ENCODE measurements at places on chromosomes 16 and 17.
A peak's percentile ranks its signal among the peaks of the same experiment; 100 is the strongest.

- no peak for DNase-seq
Observed at GRCh38 chr16:59042301-59042700, 308.2 kb upstream of the GOT2 start.

DNA sequence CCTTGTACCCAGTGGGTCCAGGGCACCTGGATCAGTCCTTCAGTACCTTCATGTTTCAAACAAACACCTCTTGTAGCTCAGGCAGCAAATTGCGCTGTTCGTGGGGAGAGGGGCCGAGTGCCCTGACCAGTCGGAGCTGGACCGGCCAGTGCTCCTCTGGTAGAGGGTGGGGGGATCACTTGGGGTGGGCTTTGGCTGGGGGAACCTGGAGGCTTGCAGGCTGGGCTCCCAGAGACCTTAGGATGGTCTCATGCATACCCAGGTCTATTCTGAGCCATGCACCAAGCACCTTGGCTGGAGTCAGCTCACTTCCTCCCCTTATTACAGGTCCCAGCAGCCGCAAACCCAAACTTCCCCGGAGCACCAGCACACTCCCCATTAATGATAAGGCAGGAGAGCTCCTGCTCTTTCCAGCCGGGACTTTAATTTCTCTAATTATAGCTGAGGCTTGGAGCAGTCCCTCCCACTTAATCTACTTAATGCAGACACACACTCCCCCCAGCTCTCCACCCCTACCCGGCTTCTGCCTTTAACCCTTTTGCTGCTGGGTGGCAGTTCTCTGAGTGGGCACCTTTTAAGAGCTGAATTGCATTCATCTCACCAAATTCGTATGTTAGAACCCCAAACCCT is 26.3 kb upstream of the MGAT5B start:
- peak; percentile 2 for DNase-seq

- no peak for DNase-seq
Observed at GRCh38 chr16:79112462-79112861, 488.1 kb downstream of the MAF start.

- DNase-seq = no peak
Observed at GRCh38 chr16:8887952-8888560, 5.9 kb downstream of the LITAFD start.

GRCh38 chr16:27287887-27288286 is 19.3 kb upstream of the NSMCE1 start:
- no peak for DNase-seq

GRCh38 chr17:9451934-9452333 is 123.7 kb downstream of the STX8 start:
- DNase-seq = no peak

- no peak for DNase-seq
Observed at GRCh38 chr17:55161935-55162555, 102.7 kb upstream of the HLF start.

GRCh38 chr17:57158795-57159194 is 73.7 kb downstream of the AKAP1 start:
- DNase-seq = no peak

GRCh38 chr16:85935974-85936760 is 37.2 kb downstream of the IRF8 start:
- DNase-seq = no peak

DNA sequence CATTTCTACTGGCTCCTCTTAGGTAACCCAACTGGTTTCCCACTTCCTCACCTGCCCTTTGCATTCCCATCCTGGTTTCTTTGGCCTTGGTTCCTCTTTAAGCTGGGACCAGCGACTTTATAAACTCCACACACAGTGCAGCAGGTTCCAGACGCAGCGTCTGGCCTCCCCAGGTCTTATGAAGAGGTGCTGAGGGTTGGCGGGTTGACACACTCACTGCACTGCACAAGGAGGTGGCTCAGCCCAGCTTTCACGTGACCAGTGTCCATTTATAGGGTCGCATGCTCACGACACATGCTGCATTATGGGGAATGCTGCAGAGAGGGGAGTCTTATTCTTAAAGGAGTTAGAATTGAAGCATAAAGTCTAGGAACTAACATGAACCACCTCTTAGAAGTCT is 70.8 kb downstream of the ZFHX3 start:
- no peak for DNase-seq

GRCh38 chr17:48554412-48555257 is 9.7 kb upstream of the HOXB2 start:
- peak; percentile 29 for DNase-seq

DNA sequence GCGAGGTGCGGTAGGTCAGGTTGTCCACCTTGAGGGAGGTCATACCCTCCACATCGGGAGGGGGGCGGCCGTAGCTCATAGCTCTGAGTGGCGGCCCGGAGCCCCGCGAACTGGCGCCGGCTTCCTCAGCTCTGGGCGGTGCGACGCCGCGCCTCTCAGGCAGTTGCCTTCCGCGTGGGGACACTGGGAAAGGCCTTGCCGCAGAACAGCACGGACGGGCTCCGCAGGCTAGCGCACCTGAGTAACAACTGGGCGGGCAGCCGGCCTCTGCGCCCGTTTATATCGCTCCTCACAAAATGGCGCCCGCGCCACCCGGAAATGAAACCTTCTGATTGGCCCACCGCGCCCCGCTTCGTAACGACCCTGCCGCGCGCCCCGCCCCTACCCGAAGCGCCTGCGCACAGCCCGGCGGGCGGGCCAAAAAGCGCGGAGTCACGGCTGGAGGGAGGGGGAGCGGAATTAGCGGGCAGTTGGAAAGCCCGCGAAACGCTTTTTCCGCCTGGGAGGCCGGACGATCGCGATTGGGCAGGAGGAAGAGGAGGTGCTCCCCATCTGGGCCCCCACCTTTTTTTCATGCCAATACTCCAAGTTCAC is at the start of gene SRSF2:
TSS of gene SRSF2 (minus strand) at position 250 of the 594 bp plus-strand sequence. CDS start at position 79, 171 bp downstream.
- DNase-seq = peak; percentile 90

DNA sequence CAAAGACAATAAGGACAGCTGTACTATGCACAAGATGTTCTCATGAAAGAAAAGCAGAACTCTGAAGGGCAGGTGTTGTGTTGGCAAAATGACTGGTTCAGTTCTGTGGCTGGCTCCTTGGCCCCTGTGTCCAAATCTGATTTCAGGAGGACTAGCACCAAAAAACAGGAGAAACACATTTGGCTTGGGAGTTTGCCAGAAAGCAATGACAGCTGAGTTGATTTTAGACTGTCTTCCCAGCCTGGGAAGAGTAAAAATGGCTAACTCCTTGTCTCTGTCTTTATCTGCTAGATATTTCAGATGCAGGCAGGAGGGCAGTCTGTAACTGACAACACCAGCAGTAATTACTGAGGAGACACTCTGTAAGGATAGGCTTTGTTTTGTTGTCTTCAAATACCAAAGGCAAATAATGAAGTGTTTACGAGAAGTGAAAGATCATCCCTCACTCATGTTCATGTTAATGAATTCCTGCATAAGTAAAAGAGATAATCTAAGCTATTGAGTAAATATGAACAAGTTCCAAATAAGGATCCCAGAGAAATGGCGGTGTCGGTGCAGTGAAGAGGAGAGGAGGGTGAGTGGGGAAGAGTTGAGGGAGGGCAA is 989.0 kb downstream of the CDH11 start:
- no peak for DNase-seq

DNA sequence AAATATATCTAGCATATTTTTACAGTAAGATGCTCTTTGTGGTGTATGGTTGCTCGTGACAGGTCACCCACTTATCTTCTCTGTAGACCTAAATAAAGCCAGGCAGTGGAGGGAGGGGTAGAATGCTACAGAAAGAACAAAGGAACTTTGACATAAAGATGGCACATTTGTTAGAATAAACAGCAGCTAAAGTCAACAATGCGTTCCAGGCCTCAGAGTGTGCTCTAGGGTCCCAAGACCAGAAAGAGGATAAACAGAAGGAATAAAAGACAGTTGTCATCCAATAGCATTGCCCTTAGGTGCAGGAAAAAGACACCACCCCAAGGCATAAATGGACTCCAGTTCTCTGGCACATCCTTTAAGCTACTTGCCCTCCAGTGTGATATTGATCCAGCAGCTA is 523.0 kb upstream of the CDH11 start:
- no peak for DNase-seq

GRCh38 chr17:31926100-31926729 is 10.6 kb upstream of the SUZ12 start:
- no peak for DNase-seq

DNA sequence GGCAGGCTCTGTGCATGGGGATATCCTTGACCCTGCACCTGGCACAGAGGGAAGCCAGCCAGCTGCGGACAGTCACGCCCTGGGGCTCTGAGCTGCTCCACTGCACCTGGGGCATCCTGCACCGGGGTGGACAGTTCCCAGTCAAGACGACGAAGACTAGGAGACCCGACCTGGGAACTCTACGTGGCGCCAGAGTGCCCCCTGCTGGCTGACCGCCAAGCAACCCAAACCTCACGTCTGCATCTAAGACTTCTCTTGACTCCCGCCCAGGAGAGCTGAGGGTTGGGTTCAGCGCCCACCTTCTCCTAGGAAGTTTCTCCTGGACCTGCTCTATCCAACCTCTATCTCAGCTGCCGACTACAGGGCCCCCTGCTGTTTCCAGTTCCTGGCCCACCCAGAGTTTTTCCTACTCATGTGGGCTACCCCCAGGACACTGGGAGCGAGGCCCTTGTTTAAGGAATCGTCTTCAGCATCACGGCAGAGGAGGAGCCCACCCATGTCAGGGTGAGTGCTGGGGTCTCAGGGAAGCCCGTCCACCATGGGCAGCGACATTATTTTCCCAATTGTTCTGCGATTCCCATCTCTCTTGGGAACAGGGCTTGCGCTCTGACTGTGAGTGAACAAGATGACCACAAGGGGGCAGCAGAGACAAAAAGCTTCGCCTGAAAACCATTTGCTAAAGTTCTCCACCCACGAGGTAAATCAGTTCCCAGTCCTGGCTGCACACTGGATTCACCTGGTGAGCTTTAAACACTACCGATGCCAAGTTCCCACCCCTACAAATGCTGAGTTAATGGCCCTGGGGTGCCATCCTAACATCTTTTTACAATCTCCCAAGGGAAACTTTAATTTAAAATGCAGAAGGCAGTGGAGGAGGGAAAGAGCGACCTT is 29.3 kb downstream of the TLE7 start:
- peak; percentile 26 for DNase-seq

- no peak for DNase-seq
Observed at GRCh38 chr16:85029408-85029784, 1.8 kb downstream of the KIAA0513 start.

GRCh38 chr17:237406-237955 is 56.0 kb upstream of the DOC2B start:
- no peak for DNase-seq

GRCh38 chr17:29342158-29342765 is 47.9 kb upstream of the TAOK1 start:
- DNase-seq = no peak

DNA sequence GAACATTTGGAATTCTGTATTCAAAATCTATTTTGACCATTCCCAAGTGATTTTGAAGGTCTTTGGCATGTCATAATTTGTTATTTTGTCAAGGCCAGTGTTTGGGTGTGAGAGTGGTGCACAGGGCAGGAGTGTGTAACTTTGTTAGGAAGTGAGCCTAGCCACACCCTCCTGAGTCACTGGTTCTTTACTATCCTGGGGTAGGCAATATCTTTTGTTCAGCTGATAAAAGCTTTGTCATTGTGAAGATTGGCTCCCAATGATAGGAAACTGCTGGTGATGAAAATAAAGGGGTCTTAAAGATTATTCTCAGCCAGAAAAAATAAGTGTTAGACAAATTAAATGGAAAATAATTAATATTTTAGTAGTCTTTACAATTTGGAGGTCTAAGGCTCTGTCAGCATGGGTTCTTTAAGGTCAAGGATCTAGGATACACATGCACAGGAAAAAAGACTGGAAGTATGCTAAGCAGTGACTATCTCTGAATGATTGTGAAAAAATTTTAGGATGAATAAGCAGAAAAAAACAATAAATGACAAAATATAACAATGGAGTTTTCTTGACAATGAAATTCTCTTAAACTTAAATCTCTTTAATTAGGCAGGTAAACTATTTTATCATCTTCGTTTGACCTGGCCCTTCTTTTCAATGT is 5.1 kb downstream of the UBN1 start:
- DNase-seq = no peak

GRCh38 chr17:73391331-73392265 is 79.8 kb upstream of the CDC42EP4 start:
- DNase-seq = no peak

Measured in NCI-H748 treated with DMSO at 0.1 percent for 48 hours (cell line).